Left renal pelvis (tissue), 4 donors: ENCODE measurements at places on chromosomes 2 and 18.

GRCh38 chr2:195666113-195666712 is 9.2 kb downstream of the SLC39A10 start:
- no peak for DNase-seq

DNA sequence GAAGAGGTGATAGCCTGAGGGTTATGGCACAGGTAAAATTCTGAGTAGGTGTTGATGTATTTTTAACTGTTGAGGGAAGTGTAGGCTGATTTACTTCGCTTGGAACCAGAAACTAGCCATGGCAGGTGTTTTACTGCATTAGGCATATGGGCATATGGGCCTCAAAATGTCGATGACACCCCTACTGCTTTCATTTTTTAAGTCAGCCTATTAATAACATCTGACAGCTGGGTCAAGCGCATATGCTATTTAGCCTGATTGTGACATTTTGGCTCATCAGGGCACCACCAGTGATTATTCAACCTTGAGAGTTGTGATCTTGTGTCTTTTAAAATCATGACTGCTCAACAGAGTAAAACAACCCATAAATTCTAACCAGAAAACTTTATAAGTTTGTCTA is 1396.9 kb upstream of the NXPH2 start:
- no peak for DNase-seq

GRCh38 chr2:207144173-207144785 is 21.5 kb downstream of the KLF7 start:
- DNase-seq: no peak

- no peak for DNase-seq
Measured at GRCh38 chr2:238525990-238526389, 99.3 kb downstream of the ASB1 start.

GRCh38 chr2:186518291-186518690 is 32.2 kb downstream of the ZC3H15 start:
- no peak for DNase-seq

DNA sequence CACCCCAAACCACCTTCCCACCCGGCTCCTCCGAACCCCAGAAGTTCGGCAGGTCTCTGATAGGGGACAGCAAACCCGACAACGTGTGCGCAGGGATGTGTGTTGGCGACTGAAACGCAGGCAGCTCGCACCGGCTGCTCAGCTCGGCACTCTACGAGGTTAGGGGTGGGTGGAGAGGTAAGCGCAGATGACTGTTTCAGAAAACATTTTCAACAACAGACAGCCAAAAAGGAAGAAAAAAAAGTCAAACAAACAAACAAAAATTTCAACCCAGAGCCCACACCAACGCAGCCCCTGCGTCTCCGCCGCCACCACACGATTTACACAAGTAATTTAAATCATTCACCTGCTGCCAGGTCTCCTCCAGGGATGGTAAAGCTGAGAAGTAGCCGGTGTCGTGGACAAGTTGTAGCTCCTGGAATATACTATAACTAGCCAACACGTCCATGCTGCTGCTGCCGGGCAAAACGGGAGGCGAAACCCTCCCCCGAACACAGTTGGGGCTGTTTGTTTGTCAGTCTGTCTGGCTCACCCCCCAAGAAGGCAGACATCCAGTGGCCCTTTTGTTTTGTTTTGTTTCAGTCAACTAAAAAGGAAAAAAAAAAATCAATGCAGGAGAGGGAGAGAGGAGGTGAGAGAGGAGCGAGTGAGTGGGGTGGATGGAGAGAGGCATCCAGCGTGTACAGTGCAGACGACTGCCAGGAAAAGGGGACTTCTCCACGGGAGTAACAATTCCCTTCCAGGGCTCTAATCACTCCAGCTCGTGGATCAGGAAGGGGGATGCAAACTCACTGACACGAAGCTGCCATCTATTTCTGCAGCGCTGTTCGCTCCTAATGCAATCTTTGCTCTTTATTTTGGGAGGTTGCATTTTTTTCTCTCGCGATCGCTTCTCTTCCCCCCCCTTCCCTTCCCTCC is at the start of gene KLF7:
Gene KLF7, minus strand, starts transcription at position 828 of the 918 bp plus-strand sequence. Its CDS starts 380 bp downstream, at position 448.
- no peak for DNase-seq
